Activated T-cell treated with anti-CD3 and anti-CD28 coated beads, Interleukin-2, amount 50 U/mL, for 72 hours (primary cell): ENCODE measurements at places on chromosomes 3 and 15.

DNA sequence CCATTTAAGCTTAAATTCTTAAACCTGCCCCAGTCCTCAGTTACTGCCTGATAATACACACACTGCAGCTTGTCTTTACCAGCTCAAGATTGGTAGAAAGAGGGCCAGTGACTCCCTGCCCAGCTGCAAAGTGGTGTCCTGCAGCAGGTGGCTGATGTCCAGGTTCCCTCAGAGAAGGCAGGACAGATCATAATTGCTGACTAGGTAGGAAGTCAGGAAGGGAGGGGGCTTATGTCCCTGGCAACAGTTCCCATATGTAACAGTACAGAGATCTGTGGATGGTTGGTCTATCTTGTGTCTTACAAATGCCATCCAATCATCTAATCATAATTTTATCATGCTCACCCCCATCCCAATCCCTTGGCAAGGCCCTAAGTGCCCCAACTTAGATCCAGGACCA is 492.1 kb upstream of the PPP2R3A start:
- DNase-seq, result no peak

GRCh38 chr3:130433306-130433705 is 83.7 kb upstream of the COL6A6 start:
- no peak for DNase-seq

GRCh38 chr15:96360581-96361308 is 30.2 kb downstream of the NR2F2 start:
- no peak for DNase-seq

- DNase-seq, result no peak
Observed at GRCh38 chr15:38134252-38134651, 118.4 kb upstream of the SPRED1 start.

DNA sequence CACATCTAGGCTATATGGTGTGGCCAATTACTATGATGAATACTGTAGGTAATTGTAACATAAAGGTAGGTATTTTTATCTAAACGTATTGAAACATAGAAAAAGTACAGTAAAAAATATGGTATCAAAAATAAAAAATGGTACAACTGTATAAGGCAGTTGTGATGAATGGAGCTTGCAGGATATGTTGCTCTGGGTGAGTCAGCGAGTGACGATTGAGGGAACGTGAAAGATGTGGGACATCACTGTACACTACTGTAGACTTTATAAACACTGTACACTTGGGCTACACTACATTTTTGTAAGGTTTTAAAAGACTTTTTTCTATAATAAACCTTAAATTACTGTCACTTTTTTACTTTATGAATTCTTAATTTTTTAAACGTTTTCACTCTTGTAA is 10.3 kb downstream of the CTNNB1 start:
- no peak for DNase-seq

DNA sequence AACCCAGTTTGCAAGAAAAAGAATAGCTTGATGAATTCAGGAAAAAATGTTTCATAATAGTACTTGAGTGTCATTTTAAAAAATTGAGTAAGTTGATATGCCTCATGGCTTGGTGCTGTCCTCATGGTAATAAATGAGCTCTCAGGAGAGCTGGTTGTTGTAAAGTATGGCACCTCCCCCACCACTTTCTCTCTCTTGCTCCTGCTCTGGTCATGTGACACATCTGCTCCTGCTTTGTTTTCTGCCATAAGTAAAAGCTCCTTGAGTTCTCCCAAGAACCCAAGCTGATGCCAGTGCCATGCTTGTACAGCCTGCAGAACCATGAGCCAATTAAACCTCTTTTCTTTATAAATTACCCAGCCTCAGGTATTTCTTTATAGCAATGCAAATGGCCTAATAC is 108.8 kb upstream of the CRBN start:
- no peak for DNase-seq

DNA sequence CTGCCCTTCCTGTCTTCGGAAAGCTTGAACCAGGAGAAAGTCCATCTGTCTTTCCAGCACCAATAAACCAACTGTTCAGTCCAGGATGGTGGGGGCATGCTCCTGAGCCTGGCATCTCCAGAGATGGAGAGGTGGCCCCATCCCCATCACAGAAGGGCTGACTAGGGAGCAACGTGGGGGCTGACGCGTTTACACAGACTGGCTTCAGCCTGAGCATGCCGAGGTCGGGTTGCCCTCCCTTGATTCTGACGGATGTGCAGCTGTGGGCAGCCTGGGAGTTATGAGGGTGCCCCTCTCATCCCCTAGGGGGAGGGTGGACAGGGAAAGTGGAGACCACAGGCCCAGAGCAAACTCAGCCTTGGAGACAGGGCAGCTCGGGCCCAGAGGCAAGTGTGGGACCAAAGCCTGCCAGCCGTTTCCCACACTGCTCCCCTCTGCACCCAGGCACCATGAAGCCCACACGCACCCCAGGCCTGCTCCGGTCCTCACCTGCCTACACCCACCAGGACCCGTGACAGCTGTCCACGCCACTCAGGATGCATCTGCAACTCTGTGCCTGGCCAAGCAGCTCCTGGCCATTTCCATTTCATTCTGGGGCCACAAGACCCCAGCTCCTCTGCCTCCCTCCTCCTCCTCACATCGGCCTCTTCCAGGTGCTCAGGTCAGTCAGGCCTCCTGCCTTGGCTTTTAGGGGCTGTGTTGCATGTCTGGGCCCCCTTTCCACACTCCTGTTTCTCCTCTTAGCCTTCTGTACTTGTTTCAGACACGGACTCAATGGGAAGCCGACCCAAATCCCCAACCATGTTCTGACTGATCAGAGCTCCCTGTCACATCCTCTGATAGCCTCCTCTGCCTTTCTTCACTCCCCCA is 48.2 kb upstream of the SLC41A3 start:
- DNase-seq, result no peak

GRCh38 chr3:29582273-29582672 is 301.4 kb downstream of the RBMS3 start:
- no peak for DNase-seq

GRCh38 chr3:124277144-124277890 is 285.4 kb upstream of the ROPN1 start:
- no peak for DNase-seq

DNA sequence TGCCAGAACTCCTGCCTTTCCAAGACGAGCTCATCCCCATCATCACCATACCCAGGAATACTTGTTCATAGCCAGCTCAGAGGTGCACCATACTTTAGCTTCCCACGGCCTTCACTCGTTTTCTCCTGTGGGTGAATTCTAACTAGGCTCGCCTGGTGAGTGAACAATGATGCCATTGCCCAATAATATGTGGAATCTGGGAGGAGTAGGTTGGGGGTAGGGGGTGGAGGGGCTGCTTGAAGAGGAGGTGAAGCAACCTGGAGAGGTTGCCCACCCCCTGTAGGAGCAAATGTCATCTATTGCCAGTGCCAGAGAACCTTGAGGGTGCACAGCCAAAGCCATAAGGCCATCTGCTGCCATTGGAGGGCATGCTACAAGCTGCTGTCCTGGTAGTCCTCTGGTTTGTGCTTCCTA is 592 bp upstream of the ZNF445 start:
- no peak for DNase-seq

DNA sequence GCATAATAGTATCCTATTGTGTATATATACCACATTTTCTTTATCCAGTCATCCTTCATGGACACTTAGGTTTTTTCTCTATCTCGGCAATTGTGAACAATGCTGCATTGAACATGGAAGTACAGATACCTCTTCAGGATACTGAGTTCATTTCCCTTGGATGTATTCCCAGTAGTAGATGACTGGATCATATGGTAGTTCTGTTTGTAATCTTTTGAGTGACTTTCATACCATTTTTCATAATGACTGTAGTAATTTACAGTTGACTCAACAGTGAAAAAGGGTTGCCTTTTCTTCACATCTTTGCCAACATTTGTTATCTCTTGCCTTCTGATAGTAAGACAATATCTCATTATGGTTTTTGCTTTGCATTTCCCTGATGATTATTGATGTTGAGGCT is 21.8 kb downstream of the MYH15 start:
- no peak for DNase-seq

GRCh38 chr3:43180027-43180426 is 74.1 kb upstream of the POMGNT2 start:
- no peak for DNase-seq

GRCh38 chr3:195080571-195081151 is 190.3 kb downstream of the XXYLT1 start:
- DNase-seq, result no peak

- DNase-seq, result no peak
Observed at GRCh38 chr15:56775641-56776040, 42.3 kb upstream of the ZNF280D start.
